Endothelial cell (in vitro differentiated cells): ENCODE measurements at places on chromosomes 6 and 20.

DNA sequence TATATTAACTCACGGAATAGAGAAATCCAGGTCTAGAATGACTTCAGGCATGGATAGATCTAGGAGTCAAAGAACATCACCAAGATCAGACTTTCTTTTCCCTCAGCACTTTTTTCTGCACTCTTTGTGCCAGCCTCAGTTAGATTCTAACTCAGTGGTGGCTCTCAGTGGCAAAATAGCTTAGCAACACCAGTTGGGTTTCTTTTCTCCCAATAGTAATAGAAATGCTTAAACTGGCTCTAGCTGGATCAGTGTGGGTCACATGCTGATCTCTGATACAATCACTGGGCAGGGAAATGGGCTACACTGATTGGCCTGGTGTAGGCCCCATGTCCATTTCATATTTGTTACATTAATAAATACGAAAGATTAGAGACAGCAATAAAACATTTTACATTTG, 44.2 kb upstream of the ARFGEF2 start:
- no peak for DNase-seq

- no peak for DNase-seq
These were observed 615 bp upstream of the EYA2 start for GRCh38 chr20:46893877-46894578.

GRCh38 chr6:43434001-43434840, 6.9 kb downstream of the ABCC10 start:
- no peak for DNase-seq

- no peak for DNase-seq
These were observed 252.8 kb upstream of the MMS22L start for GRCh38 chr6:97535800-97536199.
